ENCODE measurements at places on chromosomes 5 and 9.

DNA sequence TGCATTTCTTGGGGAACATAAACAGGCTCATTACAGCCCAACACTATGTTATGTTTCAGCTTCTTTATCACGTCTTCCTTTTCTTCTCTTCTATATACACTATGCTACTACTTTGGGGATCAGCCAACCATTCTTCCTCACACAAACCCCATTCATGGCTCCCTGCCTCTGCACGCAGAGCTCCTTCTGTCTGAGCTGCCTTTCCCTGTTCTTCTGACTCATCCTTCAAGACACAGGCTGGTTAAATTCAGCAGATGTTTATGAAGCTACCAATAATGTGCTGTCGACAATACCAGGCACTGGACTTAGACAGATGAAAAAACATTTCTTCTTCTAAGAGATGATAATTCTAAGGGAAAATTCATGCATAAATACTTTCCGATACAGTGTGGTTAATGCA lies 102.5 kb upstream of the TXNDC8 start:
- DNase-seq, result no peak

DNA sequence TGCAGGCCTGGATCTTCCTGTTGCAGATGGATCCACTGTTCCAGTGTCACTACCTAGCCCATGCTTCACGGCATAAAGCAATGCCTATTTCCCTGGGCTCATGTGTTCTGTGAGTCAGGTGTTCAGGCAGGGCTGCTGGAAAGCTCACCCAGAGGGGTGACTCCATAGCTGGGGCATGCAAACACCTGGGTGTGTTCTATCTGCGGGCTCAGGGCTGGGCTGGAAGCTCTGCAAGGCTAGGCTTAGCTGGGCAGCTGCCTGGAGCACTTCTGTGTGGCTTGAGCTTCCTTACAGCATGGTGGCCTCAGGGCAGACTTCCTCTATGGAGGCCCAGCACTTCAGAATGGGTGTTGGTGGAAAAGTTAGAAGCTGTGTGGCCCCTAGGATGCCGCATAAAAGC lies 139.9 kb downstream of the GADD45G start:
- DNase-seq, result no peak

- no peak for DNase-seq
Measured at GRCh38 chr9:20623021-20623747, 885 bp upstream of the MLLT3 start.

DNA sequence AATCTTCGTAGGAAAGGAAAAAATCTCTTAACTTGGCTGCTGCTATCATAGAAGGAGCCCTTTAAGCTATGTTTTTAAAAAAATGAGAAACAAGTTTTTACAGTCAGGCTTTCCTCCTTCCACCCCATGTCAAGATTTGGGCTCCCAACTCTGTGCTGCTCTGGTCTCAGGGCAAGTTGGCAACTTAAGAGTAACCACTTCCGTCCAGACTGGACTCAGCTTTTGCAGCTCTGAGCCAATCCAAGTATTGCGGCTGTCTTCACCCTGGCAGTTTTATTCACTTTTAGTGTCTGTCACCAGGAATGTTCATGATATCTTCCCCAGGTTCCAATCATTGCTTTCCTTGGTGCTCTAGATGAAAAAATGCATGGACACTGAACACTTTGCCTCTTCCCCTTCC lies 115.9 kb upstream of the GAS1 start:
- no peak for DNase-seq

DNA sequence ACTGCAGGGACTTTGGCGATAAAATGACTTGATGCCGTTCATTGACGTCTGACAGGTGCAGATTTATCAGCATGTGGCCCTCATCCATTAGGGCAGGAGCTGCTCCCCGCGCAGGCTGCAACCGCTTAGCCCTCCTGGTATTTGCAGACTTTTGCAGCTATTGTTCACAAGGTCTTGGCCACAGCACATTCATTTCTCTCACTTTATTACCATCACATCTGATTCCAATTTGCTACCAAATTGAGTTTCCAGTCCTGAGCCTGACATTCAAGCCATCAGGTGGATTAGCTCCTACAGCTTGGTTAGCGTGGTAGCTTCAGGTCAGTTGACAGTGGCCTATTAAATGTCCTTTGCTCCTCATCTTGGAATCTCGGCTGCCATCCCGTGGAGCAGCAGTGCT lies 299.2 kb downstream of the CD180 start:
- DNase-seq, result no peak

GRCh38 chr5:33527696-33528095 lies 86.9 kb downstream of the TARS1 start:
- DNase-seq, result no peak

- DNase-seq, result no peak
Measured at GRCh38 chr9:133242241-133242640, 32.8 kb downstream of the ABO start.

GRCh38 chr5:74251141-74252035 lies 389.1 kb downstream of the ENC1 start:
- DNase-seq, result no peak

GRCh38 chr9:93315960-93316359 lies 132.0 kb downstream of the WNK2 start:
- no peak for DNase-seq

- no peak for DNase-seq
Measured at GRCh38 chr9:24007185-24007584, 181.1 kb upstream of the ELAVL2 start.
